ENCODE measurements at places on chromosomes 3 and 15. TPM values are rescaled to one million over a fixed set of nuclear protein-coding genes. Genes with fewer than 3 reads are reported as not detected.

DNA sequence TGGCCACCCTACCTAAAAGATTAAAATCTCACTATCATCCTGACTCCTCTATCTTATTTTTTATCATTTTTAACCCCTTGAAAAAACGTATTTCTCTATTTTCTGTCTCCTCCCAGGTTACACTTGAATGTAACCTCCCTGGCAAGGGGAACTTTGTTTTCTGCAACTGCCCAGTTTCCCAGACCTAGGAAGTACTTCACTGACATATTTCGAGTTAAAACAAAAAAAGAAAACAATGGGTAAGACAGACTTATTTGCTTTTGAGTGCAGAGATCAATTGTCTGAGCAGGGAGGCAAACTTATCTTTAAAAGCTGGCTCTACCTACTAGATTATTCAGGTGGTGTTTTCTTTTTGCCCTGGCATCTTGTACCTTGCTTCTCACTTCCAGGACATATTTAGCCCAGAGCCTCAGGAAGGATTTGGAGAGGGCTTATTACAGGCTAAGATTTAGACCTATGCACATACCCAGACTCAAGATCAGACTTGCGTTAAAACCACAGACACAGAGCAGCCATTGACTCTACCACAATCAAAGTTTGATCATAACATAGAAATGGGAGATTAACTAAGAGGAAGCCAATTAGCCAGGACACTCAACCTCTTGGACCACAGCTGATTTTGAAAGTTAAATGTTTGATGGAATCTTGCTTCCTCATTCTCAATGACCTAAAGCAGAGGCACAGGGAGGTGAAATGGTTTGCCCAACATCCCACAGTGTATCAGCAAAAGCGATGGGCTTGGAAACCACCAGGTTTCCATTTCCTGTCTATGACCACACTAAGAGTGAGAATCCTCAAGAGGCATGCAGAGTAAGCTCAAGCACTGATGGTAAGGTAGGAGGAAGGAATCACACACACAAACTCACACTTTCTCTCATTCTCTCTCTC is 169.5 kb upstream of the THBS1 start:
- no peak for DNase-seq

DNA sequence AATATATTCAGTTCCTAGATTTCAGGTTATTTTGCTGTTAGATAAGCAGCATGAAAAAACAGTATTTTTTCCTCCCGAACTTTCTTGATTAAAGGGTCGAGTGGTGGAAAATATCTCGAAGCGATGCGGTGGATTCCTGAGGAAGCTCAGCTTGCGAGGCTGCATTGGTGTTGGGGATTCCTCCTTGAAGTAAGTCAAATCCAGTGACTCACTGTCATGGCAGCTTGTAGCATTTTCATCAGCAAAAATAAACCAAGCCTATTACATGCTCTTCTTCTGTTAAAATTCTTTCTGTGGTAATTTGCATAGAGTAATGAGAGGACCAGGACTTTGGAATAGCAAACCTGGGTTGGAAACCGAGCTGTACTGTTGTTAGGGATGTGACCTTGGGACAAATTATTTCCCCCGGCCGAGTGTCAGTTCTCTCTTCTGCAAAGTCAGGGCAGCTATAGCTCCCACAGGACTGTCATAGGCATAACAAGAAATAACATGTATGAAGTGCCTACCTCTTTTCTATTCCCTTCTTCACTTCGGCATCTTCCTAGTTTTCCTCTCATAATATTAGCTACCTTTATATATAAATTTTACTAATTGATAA is 75.6 kb downstream of the UBP1 start:
- DNase-seq, result no peak

- DNase-seq, result no peak
Measured at GRCh38 chr3:141796889-141797781, 33.9 kb downstream of the GRK7 start.

- DNase-seq, result no peak
Measured at GRCh38 chr15:84702961-84703482, 12.9 kb downstream of the SEC11A start.

- no peak for DNase-seq
Measured at GRCh38 chr3:59424268-59425010, 374.6 kb upstream of the CFAP20DC start.

- no peak for DNase-seq
Measured at GRCh38 chr3:61783993-61784718, 222.8 kb downstream of the PTPRG start.

DNA sequence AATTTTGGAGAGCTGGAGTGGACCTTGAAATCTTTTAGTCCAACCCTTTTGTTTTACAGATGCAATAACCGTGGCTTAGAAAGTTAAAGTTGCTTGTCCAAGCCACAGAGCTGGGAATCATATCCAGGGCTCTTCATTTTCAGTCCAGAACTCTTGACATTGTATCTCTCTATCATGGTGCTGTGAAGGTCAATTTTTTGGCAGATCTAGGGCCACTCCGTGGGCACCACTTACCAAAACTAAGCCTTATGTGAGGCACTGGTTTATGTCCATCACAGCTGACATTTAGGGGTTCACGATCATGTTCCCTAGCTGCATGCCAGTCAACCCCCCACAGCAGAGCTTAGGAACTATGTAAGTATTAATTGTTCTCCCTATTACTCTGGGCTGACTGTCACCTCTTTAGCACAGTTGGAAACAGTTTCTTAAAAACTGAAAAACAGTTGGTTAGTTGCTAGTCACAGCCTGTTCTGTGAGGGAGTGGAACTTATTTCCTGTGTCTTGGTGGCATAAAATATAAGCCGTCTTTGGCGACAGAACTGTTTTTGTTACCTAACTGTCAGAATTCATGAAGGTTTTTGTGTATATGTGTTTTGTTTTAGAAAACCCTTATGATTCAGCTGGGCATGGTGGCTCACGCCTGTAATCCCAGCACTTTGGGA is 189.6 kb upstream of the UMPS start:
- no peak for DNase-seq

GRCh38 chr15:39134282-39134681 is 446.6 kb upstream of the THBS1 start:
- DNase-seq, result no peak

DNA sequence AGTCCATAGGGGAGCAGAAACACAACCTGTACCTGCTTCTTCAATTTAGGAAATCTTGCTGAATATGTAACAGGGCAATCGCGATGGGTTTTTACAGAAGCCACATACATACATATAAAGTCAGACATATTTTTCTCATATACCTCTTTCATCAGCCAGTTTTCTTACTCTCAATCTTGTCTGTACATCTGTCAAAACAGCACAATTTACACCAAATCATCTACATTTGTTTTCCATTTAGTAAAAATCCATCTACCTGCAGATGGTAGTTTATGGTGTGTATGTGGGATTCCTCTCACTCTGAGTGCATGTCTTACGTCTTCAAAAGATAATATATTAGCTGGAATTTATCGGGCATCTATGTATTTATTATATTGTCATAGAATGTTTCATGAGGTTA is 208.7 kb downstream of the ZPLD1 start:
- DNase-seq, result no peak

GRCh38 chr15:64343222-64343621 is 12.8 kb downstream of the CSNK1G1 start:
- DNase-seq, result no peak

The SLITRK3 gene
- not detected for total RNA-seq

The LRRC31 gene
- not detected for total RNA-seq

The POLQ gene
- total RNA-seq, result 56.8 TPM

The HRG gene
- total RNA-seq, result not detected

The PLS1 gene
- total RNA-seq, result 7.2 TPM

The ITPKA gene
- total RNA-seq, result not detected
